ENCODE measurements at places on chromosomes 7 and 10.
A peak's percentile ranks its signal among the peaks of the same experiment; 100 is the strongest.

DNA sequence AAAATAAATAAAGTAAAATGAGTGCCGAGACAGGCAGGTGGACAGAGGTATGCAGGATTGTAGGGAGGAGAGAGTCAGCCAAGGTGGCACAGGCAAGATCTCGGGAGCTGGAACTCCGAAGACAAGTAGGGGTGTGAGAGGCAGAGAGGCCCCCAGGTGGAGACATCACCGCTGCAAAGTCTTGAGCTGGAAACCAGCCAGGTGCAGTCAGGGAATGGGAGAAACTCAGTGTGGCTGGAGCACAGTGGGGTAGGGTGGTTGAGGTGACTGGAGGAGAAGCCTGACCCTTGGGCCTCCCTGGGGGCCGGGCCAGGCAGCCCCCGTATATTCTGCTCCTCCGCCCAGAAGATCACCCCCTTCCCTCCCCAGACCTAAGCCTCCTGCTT lies 4.2 kb downstream of the EPHB4 start:
- no peak for DNase-seq

GRCh38 chr10:113854013-113854760 lies at the start of the genes DCLRE1A and NHLRC2:
Gene DCLRE1A (minus strand): TSS chr10:113854082. CDS start chr10:113853182, 900 bp downstream.
Gene NHLRC2 (plus strand): TSS chr10:113854661. CDS start chr10:113854873, 212 bp downstream.
- peak; percentile 67 for DNase-seq

DNA sequence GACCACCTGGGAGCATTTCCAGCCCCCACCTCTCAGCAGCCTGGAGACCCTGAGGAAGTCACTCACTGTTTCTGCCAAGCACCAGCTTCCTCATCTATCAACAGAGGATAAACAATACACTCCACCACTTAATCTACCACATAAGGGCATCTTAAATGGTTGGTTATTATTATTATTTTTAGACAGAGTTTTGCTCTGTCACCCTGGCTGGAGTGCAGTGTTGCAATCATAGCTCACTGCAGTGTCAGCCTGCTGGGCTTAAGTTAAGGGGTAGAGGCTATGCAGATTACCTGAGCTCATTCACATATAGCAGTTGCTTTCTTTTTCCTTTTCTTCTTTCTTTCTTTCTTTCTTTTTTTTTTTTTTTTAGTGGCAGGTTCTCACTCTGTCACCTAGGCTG lies 59.5 kb upstream of the ELN start:
- no peak for DNase-seq

- DNase-seq, result no peak
Measured at GRCh38 chr10:96912405-96912804, 80.3 kb downstream of the LCOR start.

DNA sequence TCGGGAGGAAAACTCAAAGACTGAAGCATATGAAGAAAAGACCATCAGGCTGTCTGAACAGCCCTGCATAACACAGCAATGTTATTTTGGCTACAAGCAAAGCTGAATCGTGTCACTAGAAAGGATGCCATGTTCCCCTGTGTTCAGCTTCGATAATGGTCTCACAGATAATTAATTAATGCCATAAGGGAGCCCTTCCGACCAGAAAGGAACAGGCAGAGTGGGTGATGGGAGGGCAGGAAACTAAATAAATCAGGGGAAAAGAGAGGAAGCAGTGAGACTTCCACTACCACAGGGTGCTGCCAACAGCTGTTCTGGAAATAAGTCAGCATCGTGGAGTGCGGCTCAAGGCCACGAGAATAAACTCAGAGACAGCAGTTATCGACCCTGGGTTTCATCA lies 3.2 kb downstream of the PTPRN2 start:
- DNase-seq, result no peak

DNA sequence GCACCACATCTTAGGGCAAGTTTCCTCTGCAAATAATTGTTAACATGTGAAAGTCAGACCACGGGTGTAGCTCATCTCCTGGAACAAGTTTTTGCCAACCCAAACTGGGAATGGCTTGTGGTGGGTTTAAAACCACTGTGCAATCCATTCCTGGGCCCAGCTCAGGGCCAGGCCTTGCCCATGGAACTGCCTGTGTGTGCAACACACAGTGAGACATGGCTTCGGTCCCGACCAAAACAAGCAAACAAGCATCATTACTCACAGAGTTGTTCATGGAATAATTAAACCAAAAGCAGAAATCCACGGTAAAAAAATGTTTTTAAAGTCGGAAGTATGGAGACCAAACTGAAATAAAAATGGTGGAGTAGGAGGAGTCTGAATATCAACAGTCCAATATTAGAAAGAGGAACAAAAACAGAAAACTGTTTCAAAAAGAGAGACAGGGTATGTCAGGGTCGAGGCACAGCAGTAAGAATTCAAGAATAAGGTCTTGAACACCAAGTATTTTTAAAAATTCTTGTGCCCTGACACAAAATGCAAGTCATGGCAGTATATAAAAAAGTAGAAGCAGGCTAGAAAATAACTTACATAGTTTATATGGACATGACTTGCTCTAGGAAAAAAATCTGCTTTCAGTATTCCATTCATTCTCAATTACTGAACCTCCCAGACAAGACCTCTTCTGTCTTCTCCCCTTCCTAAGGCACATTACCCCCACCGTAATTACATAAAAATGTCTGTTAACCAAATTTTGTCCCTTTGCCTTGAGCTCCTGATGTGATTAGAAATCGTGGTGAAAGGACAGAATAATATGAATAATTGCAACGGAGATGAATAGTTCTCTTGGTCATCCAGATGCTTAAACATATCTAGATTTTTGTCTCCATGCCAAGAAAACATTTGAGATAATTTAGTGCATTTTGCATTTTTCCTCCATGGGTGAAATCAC lies 88.4 kb downstream of the FAS start:
- DNase-seq, result no peak

DNA sequence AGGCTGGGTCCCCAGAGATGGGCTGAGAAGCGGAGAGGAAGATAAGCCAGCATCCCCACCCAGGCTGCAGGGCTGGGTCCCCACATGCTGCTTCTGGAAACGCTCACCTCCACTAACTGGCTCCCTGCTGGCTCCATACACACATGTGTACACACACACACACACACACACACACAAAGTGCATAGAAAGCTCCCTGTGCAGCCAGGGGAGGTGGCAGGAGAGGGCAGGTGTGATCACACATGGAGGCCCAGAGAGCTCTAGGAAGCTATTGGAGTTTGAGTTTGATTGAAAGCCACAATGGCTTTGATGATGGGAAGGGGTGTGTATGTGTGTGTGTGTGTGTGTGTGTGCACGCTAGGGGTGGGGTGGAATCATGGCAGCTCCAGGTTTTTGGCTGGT lies 29.3 kb downstream of the CXCL12 start:
- no peak for DNase-seq

DNA sequence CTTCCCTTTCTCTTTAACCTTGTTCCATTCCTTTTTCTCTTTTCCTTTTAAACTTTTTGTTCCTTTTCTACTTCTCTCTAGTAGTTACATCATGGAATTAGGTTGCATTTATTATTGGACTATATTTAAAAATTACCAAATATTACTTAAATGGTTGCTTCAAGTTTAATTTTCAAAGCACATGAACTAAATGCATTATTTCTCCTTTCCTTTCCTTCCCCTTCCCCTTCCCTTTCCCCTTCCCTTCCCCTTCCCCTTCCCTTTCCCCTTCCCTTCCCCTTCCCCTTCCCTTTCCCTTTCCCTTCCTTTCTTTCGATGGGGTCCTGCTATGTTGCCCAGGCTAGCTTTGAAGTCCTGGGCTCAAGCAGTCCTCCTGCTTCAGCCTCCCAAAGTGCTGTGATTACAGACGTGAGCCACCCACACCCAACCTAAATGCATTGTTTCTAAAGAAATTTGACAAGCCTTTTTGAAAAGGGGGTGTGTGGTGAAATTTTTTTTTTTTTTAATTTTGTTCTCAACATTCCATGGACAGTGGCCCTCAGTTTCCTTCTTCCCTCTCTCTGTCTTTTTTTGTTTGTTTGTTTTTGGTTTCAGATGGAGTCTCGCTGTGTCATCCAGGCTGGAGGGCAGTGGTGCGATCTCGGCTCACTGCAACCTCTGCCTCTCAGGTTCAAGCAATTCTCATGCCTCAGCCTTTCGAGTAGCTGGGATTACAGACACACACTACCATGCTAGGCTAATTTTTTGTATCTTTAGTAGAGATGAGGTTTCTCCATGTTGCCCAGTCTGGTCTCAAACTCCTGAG lies 31.2 kb downstream of the TMEM60 start:
- DNase-seq, result no peak

DNA sequence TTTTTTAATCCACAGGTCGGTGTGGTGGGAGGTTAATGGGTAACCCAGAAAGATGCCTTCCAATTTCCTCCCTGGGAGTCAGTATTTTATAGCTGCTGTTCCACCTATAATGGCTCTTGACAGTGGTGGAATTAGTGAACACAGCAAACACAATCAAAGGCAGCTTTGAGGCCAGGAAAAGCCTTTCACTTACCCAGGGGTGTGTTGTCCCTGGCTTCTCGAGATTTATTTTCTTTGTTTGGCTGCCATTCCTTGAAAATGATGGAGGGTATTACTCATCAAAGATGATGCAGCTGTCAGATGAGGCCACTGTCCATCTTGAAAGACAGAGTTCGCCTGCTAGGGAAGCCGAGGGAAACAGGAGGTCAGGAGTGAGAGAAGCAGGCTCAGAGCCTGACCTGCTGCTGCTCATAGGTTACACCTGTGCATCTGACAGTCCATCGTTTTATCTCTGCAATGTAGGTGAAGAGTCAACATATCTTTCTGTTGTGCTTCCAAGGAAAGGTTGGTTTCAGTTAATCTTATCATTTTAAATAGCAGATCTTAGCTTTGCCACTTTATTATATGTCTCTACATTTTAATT lies 221.6 kb downstream of the XPNPEP1 start:
- no peak for DNase-seq

DNA sequence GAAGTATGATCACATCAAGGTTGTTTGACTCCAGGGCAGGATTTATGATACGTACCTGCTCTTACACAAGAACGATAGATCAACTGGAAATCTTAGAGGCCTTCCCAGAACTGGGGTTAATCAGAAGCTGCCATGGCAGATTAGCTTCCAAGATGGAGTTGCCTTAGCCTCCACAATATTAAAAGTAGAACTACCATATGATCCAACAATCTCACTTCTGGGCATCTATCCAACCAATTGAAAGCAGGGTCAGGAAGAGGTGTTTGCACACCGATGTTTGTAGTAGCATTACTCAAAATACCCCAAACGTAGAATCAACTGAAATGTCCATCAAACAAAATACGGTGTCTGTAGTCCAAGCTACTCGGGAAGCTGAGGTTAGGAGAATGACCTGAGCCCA lies 6.6 kb downstream of the PILRB start:
- DNase-seq, result no peak

GRCh38 chr10:43573250-43574000 lies 991 bp downstream of the ZNF239 start:
- no peak for DNase-seq

GRCh38 chr7:81883801-81884393 lies 114.0 kb upstream of the HGF start:
- DNase-seq, result peak; percentile 2

DNA sequence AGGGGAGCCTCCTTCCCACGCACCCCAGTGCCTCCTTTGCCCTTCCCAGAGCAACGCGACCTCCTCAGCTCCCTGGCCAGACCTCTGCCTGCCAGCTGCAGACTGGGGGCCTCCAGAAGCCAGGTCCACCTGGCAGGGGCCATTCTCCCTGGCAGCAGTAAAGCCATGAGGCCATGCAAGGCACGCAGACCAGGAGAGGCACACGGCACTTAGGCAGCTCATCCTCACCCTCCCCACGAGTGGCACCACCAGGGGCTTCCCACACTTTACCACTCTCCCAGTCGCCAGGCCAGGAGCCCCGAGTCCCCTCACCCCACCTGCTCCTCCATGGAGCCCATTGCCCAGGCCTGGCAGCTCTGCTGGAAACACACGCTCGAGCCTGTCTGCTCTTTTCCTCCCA lies 85.4 kb downstream of the PROSER2 start:
- DNase-seq, result no peak

GRCh38 chr7:78074713-78075112 lies 276.1 kb downstream of the PHTF2 start:
- DNase-seq, result no peak

GRCh38 chr7:44232396-44232795 lies 31.6 kb downstream of the YKT6 start:
- DNase-seq, result no peak

GRCh38 chr10:132679640-132680039 lies 106.3 kb downstream of the NKX6-2 start:
- DNase-seq, result no peak

- peak; percentile 38 for DNase-seq
Measured at GRCh38 chr7:27661811-27662489, 733 bp downstream of the HIBADH start.

DNA sequence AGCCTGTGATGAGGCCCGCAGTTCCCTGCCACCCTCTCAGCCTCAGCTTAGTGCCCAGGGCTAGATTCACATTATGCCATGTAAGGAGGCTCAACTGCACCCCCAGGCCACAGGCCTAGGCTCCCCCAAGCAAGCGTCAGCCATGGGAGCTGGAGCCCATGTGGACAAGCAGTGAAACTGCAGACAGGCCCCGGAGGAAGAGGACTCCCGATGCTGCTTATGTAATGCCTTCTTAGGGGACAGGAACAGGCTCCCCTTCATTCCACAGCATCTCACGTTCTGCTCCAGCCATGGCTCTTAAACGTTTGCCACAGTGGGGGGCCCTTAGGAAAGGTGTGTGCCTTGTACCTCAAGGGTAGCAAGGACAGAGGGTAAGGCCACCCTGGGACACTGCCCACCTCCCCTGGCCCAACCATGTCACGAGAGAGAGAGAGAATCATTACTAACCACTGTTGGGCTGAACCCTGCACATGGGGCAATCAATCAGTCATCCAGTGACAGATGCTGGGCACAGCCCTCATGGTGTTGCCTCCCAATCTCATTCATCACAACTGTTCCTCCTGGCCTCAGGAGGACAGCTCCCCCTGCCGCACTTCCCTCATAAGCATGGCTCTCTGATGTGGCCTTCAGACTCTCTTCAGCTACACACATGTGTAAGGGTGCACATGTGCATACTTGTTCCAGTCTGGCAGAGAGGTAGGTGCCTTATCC lies 263.0 kb downstream of the GRID1 start:
- DNase-seq, result no peak

DNA sequence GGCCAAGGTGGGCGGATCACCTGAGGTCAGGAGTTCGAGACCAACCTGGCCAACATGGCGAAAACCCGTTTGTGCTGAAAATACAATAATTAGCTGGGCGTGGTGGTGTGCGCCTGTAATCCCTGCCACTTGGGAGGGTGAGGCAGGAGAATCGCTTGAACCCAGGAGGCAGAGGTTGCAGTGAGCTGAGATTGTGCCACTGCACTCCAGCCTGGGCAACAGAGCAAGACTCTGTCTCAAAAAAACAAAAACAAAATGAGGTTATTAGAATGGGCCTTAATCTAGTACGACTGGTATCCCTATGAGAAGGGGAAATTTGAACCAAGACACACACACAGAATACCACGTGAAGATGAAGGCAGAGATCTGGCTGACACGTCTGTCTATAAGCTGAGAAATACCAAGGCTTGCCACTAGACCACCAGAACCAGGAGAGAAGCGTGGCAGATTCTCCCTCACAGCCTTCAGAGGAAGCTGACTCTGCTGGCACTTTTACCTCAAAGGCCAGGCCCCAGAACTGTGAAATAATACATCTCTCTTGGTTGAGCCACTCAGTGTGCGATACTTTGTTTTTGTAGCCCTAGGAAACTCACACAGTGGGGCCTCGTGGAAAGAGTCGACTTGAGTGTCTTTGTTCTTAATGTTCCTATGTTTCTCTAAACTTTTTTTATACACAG lies 59.6 kb downstream of the TMEM209 start:
- DNase-seq, result no peak

GRCh38 chr10:130339911-130340310 lies 203.7 kb downstream of the GLRX3 start:
- DNase-seq, result no peak

GRCh38 chr7:12066521-12066920 lies 144.6 kb upstream of the TMEM106B start:
- no peak for DNase-seq
